ENCODE measurements at places on chromosomes 13 and 19.
A peak's percentile ranks its signal among the peaks of the same experiment; 100 is the strongest.

- no peak for DNase-seq
Observed at GRCh38 chr13:60386250-60386649, 10.8 kb upstream of the TDRD3 start.

DNA sequence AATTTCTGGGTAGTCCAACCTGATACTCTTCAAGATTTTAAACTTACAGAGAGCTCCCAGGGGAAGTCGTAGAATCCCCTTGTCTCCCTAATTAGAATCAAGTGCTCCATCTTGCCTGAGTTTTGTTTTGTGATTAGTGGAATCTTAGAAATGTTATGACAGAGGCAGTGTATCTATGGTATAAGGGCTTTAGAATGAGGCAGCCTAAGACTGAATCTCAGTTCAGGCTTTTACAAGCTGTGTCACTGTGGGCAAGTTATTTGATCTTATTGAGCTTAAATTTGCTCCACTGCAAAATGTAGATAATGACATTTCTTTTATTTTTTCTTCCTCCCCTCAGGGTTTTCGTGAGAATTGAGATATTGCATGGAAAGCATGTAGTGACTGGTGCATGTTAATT is 215.5 kb downstream of the POSTN start:
- DNase-seq = no peak

- no peak for DNase-seq
Observed at GRCh38 chr19:16883522-16883921, 5.3 kb upstream of the F2RL3 start.

DNA sequence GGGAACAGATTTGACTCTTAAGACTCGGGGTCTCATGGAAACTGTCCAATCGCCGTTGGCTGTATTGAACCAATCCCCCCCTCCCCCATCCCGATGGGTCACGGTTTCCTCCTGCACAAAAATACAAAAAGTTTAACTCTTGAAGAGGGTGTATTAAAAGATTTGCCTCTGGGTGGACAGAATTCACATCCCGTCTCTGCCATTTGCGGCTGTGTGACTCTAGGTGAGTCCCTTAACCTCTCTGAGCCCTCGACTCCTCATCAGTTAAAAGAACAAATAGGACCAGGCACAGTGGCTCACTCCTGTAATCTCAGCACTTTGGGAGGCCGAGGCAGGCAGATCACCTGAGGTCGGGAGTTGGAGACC is 31.3 kb upstream of the FEM1A start:
- DNase-seq = no peak

DNA sequence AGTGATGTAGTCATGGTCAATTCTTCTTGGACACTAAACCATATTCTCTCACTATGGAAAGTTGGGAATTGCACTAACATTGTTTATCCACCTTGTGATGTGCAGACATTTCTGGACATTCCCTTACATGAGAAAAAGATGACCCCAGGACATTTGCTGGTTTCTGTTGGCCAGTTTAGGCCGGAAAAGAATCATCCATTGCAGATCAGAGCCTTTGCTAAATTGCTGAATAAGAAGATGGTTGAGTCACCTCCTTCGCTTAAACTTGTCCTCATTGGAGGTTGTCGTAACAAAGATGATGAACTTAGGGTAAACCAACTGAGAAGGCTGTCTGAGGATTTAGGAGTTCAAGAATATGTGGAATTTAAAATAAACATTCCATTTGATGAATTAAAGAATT is at the start of gene UTP14C:
UTP14C (plus strand) TSS at position 211 of the 400 bp plus-strand sequence. CDS start 4,114 bp downstream, outside the sequence.
- DNase-seq = no peak

GRCh38 chr19:13118424-13119193 is 545 bp downstream of the NACC1 start:
- peak; percentile 46 for DNase-seq

DNA sequence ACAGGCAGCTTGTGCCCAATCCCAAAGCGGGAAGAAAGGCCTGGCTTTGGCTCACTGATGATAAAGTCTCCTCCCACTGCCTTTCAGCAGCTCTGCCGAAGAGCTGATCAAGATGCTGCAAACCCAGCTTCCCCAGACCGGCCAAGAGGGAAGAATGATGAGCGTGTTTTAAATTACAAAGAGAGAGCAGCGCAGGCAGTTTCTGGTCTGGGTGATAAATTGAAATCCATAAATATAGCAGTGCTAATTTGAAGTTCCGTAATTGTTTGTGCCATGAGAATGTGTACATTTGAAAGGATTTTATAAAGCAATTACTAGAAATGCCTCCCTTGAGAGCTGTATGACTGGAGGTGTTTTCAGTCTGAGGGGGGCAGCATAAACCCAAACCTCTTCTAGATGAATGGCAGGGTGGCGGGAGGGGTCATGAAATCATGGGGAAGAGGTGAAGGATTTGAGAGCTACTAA is 171.8 kb downstream of the STK24 start:
- DNase-seq = no peak

DNA sequence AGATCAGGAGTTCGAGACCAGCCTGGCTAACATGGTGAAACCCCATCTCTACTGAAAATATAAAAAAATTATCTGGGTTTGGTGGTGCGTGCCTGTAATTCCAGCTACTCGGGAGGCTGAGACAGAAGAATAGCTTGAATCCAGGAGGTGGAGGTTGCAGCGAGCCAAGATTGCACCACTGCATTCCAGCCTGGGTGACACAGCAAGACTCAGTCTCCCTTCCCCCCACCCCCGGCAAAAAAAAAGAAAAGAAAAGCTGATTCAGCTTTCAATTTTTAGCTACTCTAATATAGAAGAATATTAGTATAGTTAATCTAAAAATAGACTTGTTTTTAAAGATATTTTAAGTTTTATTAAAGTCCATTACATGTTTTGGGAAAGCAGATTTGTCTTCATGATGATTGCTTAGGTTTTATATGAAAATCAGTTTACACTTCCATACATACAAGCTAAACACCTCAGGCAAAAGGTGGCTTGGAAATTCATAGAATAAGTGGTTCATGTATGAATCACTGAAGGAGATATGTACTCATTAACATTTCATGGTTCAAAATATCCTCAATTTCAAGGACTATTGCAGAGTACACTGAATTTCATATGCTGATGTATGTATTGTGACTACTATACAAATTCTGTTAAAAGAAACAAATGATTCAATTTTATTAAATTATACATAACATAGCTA is 165.2 kb downstream of the TDRD3 start:
- DNase-seq = no peak
